ENCODE measurements at places on chromosomes 4 and X.

DNA sequence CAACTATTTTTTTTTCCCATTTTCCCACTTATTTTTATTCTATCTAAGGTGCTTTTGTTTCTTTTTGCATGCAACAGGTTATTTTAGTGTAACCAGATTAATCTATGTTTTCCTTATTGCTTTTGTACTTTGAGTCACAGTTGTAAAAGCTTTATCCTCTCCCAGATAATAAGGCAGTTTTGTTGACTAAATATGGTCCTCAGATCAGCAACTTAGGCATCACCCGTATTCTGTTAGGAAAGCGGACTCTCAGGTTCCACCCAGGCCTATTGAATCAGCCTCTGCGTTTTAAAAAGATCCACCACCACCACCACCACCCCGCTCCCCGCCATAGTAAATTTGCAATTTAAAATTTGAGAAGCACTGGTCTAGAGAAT, 58.6 kb upstream of the USP9X start:
- no peak overlapping the region for H3K4me3 ChIP-seq
- H3K36me3 ChIP-seq, result no peaks in the 10 kb centered on the region
- no peak overlapping the region for H3K27ac ChIP-seq
- no peak for DNase-seq
- H3K27me3 ChIP-seq, result no peaks in the 10 kb centered on the region
- no peaks in the 10 kb centered on the region for H3K4me1 ChIP-seq

GRCh38 chr4:23930750-23931488, 41.1 kb upstream of the PPARGC1A start:
- no peaks in the 10 kb centered on the region for H3K4me1 ChIP-seq
- no peaks in the 10 kb centered on the region for H3K27me3 ChIP-seq
- H3K4me3 ChIP-seq, result no peak overlapping the region
- DNase-seq, result no peak
- H3K36me3 ChIP-seq, result peaks cover 3% of the 10 kb centered on the region
- no peak overlapping the region for H3K27ac ChIP-seq

DNA sequence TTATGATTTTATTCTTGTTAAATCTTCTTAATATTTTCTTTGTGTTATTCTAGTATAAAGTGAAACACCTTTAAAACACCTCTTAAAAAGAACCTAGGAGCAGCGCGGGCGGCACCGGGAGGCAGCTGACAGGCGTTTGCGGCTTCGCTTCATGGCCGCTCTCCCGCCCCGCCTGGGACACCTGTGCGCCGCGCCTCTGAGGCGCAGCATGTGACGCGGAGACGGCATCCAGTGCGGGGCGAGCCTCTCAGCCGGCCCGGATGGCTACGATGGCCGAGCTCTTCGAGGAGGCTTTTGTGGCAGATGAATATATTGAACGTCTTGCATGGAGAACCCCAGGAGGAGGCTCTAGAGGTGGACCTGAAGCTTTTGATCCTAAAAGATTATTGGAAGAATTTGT, 1592.7 kb downstream of the TECRL start:
- no peaks in the 10 kb centered on the region for H3K27me3 ChIP-seq
- no peak overlapping the region for H3K4me3 ChIP-seq
- no peaks in the 10 kb centered on the region for H3K4me1 ChIP-seq
- H3K27ac ChIP-seq, result no peak overlapping the region
- no peak for DNase-seq

- H3K4me1 ChIP-seq, result peaks cover 21% of the 10 kb centered on the region
- H3K4me3 ChIP-seq, result peak overlapping the region; percentile 85
- DNase-seq, result no peak
- H3K27me3 ChIP-seq, result peaks cover 67% of the 10 kb centered on the region
- no peaks in the 10 kb centered on the region for H3K36me3 ChIP-seq
Measured at GRCh38 chr4:153154007-153154975, 50.0 kb upstream of the TRIM2 start.

DNA sequence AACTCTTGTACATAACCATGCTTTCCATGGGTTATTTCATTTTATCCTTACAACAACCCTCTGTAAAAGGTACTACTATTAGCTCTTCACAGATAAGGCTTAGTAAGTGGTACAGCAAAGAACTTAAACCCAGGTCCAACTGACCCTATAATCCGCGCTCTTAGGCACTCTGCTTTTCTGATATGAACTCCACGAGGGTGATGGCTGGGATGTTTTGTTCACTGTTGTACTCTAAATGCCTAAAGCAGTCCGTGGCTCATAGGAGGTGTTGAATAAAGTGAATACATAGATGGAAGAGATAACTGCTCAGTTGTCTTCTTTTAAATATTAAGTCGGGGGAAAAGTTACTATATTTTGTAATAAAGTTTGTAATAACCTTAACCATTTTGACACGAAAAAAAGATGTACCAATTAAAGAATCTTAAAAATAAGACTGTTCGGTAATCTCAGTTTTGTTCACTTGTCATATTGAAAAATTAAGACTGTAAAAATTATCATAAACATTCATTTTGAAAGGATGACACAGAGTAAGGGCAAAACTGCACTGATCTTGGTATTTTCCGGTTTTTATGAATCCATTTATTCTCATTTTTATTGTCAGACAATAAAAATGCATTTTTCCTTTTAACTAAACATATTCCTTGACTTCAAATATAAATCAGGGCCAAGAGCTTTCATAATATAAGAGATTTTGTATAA, 166.5 kb downstream of the FBXW7 start:
- H3K4me1 ChIP-seq, result peaks cover 17% of the 10 kb centered on the region
- H3K27me3 ChIP-seq, result no peaks in the 10 kb centered on the region
- no peak overlapping the region for H3K4me3 ChIP-seq

- DNase-seq, result no peak
- peaks cover 56% of the 10 kb centered on the region for H3K27me3 ChIP-seq
- H3K27ac ChIP-seq, result no peak overlapping the region
- no peaks in the 10 kb centered on the region for H3K4me1 ChIP-seq
- no peaks in the 10 kb centered on the region for H3K36me3 ChIP-seq
Measured at GRCh38 chr4:17664755-17665154, 50.3 kb downstream of the MED28 start.

DNA sequence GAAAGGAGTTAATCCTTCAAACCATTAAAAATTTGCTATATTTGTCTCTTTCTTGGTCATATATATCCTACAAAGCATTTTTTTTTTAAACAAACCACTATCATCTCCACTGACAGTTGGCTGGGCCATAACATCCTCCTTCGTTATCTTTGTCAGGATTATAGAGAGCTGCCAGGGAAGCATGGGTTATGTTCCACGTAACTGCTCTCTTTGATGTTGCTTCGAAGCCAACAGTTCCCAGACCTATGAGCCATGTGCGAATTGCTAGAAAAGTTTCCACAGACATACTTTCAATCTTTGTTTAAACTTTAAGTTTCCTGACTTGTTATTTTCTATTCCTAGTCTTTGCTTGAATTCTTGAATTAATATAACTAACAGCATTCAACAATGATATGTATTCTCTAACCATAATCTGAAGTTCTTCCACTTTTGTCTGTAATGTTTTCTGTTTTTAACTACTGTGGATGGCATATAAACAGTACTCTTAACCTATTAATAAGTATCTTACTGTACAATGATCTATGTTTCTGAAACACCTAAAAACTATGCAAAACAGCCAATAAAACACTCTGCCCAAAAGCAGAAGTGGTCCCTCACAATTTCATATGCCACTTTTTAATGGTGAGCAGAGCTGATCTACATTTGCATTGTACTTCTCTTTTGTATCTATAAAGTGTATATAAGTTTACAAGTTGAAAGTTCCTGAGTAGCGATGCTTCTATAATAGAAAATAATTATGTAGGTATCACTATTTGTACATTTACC, 37.9 kb downstream of the EREG start:
- H3K27ac ChIP-seq, result no peak overlapping the region
- no peak for DNase-seq
- no peak overlapping the region for H3K4me3 ChIP-seq
- peaks cover 5% of the 10 kb centered on the region for H3K36me3 ChIP-seq

DNA sequence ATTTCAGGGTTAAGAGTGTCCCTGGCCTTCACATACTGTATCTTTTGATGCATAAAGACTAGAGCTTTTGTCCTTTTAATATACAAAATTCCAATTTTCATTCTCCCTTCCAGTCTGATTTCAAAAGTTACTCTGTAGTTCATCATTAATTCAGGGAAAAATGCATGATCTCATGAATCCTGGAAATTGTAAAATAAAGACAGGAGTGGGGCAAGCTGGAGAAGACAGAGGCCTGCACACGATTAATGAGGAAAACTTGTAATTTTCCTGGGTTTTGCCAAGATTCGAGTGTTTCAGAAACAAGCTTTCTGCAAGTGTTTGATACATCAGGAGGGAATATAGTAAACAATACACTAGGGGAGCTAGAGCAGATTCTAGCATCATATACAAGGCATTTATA, 947.9 kb downstream of the FAT4 start:
- no peaks in the 10 kb centered on the region for H3K4me1 ChIP-seq
- no peak for DNase-seq
- no peaks in the 10 kb centered on the region for H3K27me3 ChIP-seq
- no peaks in the 10 kb centered on the region for H3K36me3 ChIP-seq
- no peak overlapping the region for H3K27ac ChIP-seq

DNA sequence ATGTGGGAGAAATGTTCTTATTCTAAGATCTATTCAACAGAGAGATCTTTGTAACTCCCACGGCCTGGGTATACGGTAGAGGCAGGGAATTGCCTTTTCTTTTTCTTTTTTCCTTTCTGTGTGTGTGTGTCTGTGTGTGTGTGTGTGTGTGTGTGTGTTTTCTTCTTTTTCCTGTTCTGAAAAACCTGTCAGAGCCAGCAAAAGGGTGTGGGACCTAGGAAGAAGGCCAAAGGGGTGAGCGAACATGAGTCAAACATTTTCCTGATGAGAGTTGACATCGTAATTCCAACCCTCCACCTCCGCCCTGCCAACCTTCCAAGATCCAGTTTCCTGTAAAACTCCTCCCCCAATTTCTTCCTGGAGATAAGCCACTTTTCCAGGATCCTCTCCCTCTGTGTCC, 2.8 kb upstream of the CHIC2 start:
- no peak for DNase-seq
- peaks cover 12% of the 10 kb centered on the region for H3K4me1 ChIP-seq
- no peak overlapping the region for H3K4me3 ChIP-seq
- H3K27me3 ChIP-seq, result no peaks in the 10 kb centered on the region
- H3K36me3 ChIP-seq, result peaks cover 32% of the 10 kb centered on the region
